ENCODE measurements at places on chromosomes 7 and 10. TPM values are rescaled to one million over a fixed set of nuclear protein-coding genes. Genes with fewer than 3 reads are reported as not detected.
A peak's percentile ranks its signal among the peaks of the same experiment; 100 is the strongest.

Gene CADPS2
- total RNA-seq: 7.5 TPM

Gene THNSL1
- 7.7 TPM for total RNA-seq

Gene NFE2L3
- 27.0 TPM for total RNA-seq

Gene CELF2
- 0.66 TPM for total RNA-seq

Gene CALML5
- total RNA-seq: not detected

DNA sequence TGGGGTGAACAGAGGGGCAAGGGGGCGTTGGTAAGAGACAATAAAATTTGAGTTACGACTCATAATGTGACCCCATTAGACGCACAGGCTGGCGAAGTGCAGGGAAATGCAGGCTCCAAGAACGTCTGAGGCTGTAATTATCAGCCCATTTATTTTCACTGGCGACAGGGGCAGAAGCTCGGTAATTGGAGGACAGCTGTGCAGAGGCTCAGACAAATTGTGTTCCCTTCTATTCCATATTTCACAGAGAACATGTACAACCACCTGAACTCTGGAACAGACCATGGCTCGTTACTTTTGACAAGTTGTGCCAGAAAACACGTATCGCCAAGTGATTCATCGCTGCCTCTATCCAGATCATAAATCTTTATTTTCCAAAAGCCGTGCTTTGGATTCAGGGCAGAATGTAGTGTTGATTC lies 137.3 kb upstream of the FRMD4A start:
- H3K27ac ChIP-seq: no peak overlapping the region
- DNase-seq: no peak
- no peak overlapping the region for H3K4me3 ChIP-seq

DNA sequence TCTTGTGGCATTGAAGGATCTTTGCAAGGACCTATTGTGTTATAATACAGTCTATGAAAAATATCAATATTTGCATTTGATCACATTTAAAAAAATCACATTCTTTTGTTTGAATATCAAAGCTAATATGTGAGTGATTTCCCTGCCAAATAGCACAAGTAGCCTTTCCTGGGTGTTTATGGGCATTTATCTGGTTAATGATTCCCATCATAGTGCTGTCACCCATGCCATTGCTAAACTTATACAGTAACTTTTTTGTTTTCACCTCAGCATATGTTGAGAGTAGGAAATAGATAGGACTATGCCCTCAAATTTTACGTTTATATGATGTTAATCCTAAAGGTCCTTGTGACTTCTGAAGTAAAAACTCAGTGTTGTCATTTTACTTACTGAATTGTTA lies 136.9 kb downstream of the CFTR start:
- H3K4me3 ChIP-seq: no peak overlapping the region
- H3K27me3 ChIP-seq: no peaks in the 10 kb centered on the region
- DNase-seq: no peak
- no peaks in the 10 kb centered on the region for H3K4me1 ChIP-seq
- H3K36me3 ChIP-seq: no peaks in the 10 kb centered on the region

- peaks cover 22% of the 10 kb centered on the region for H3K4me1 ChIP-seq
- no peak for DNase-seq
- no peak overlapping the region for H3K4me3 ChIP-seq
- H3K27me3 ChIP-seq: no peaks in the 10 kb centered on the region
These were observed 8.0 kb downstream of the SPOCK2 start for GRCh38 chr10:72080042-72080975.

- no peaks in the 10 kb centered on the region for H3K36me3 ChIP-seq
- DNase-seq: peak; percentile 50
- peaks cover 23% of the 10 kb centered on the region for H3K27me3 ChIP-seq
- no peak overlapping the region for H3K27ac ChIP-seq
These were observed 36.7 kb downstream of the ASNS start for GRCh38 chr7:97835296-97836138.

GRCh38 chr10:78523453-78523852 lies 489.8 kb downstream of the RPS24 start:
- H3K27ac ChIP-seq: no peak overlapping the region
- no peaks in the 10 kb centered on the region for H3K27me3 ChIP-seq
- DNase-seq: no peak
- H3K4me1 ChIP-seq: no peaks in the 10 kb centered on the region
- no peak overlapping the region for H3K4me3 ChIP-seq
- H3K36me3 ChIP-seq: no peaks in the 10 kb centered on the region

DNA sequence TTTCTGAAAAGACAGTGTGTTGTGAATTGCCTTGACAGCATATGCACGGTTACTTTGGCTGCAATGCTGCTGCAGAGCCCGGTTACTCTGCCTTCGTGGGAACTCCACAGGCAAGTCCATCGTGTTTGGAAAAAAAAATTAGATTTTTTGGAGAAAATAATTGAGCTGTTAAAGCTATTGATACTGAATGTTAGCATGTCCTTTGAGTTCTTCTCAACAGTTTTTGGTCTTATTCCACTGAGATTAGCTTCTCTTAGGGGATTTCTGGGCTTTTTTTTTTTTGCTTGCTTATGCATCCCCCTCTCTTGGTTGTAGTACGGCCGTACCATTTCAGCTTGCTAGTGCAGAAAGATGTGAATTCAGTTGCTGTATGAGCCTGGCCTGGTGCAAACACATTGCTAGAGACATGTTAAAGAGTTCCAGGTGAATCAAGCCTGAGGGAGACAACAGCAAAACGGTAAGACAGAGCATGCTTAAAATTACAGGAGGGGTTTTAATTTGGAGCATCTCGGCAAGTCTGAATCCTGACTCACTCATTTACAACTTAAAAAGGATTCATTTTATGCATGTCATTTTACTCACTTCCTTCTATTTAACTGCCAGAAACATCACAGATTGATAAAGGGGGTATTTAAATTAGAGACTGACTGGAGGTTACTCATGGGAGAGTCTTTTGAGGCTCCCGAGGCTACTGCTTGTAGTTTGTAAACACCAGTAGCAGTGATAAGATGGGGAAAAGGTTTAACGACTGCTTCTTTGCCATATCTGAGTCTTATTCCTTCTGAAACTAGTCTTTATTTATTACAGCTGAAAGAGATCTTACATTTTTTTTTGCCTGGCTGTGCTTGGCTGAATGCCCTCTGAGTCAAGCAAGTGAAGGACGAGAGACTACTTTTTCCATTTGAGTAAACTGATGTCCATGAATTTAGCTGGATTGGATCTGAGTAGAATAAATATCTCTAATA lies 113.7 kb downstream of the CDK14 start:
- H3K27me3 ChIP-seq: no peaks in the 10 kb centered on the region
- H3K4me1 ChIP-seq: no peaks in the 10 kb centered on the region
- no peaks in the 10 kb centered on the region for H3K36me3 ChIP-seq
- no peak overlapping the region for H3K4me3 ChIP-seq
- no peak overlapping the region for H3K27ac ChIP-seq
- no peak for DNase-seq

DNA sequence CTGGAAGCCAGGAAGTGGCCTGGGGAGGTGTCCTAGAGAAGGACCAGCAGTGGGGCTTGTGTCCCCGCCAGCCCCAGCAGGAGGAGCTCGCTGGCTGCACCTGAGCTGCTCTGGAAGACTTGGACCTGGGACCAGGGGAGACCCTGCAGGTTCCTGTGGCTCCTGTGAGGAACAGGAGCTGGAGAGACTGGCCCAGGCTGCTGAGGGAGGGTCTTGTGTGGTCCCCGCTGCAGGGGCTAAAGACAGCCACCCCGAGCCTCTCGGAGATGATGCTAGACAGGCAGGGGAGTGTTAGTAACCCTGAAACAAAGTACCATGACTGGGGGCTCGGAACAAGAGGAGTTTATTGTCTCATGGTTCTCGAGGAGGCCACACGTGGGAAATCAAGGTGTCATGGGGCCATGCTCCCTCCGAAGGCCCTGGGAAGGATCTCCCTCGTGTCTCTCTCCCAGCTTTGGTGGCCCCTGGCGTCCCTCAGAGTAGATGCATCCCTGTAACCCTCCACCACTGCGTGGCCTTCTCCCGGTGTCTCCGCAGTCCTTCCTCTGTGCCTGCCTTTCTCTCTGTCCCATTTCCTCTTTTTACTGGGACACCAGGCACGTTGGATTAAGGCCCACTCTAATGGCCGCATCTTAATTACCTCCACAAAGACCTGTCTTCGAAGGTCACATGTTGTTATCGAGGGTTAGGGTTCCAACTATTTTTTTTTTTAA lies 348.4 kb downstream of the GLRX3 start:
- H3K27ac ChIP-seq: no peak overlapping the region
- H3K27me3 ChIP-seq: no peaks in the 10 kb centered on the region
- H3K4me1 ChIP-seq: no peaks in the 10 kb centered on the region
- no peak overlapping the region for H3K4me3 ChIP-seq

GRCh38 chr7:47587351-47587750 lies 5.4 kb upstream of the TNS3 start:
- peaks cover 6% of the 10 kb centered on the region for H3K4me1 ChIP-seq
- no peak for DNase-seq
- no peak overlapping the region for H3K4me3 ChIP-seq
- H3K36me3 ChIP-seq: no peaks in the 10 kb centered on the region
- H3K27me3 ChIP-seq: no peaks in the 10 kb centered on the region

DNA sequence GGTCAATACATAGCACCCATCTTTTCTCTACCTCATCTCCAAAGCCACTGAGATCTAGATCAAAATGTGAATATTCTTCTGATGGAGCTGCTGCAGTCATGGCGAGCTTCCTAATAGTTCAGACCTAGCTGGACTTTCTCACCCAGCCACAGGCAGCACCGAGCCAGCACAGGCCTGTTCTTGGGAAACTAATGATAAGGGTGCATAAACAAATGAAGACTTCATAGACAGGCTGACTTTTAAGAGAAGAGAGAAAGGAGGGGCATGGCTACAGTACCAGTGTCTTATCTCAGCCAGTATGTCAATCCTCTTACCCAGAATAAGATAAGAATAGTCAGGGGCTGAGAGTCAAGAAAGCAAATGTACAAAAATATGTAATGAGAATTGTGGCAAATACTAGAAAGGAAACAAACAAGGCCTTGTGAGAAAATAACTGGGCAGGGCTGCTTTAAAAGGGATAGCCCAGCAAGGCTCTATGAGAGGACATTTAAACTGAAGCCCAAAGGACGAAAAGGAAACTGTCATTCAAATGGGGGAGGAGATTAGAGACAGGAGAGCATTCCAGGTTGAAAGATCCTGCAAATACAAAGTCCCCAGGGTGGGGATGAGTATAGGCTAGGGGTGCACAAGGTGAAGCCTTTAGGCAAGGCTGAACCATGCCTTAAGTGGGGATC lies 21.8 kb upstream of the CDK14 start:
- no peaks in the 10 kb centered on the region for H3K36me3 ChIP-seq
- no peak overlapping the region for H3K4me3 ChIP-seq
- DNase-seq: no peak
- H3K4me1 ChIP-seq: peaks cover 8% of the 10 kb centered on the region

DNA sequence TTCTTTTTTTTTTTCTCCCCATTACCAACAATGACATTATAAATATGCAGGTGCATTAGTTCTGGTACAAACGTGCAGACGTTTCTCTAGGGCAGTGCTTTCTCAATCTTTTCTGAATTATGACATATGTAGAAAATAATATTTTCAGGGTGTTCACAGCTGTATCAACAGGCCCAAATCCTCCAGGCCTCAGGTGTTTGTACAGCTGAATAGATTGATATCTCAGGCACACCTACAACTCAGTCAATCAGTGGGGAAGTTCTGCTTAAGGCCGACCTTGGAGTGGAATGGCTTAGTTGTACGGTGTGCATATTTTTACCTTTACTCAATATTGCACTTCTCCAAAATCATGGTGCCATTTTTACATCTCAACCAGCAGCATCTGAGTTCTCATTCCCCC lies 71.6 kb downstream of the CACNB2 start:
- H3K27me3 ChIP-seq: no peaks in the 10 kb centered on the region
- H3K27ac ChIP-seq: no peak overlapping the region
- DNase-seq: no peak
- no peaks in the 10 kb centered on the region for H3K4me1 ChIP-seq

DNA sequence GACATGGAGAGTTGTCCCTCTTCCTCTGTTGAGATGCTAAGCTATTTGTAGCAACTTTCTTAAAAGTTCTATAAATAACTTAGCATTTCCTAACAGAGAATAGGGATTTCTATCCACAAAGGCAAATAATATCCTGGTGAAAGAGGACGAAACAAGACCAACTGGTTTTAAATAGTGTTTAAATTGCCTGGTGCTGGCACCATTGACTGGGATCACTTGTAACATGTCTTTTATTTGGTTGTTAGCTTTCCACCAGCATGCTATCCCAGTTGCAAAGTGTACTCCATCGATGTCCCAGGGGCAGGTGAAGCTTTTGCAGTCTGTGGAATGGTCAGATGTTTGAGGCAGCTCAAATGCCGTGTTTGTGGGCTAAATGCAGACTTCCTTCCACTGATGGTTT lies 3.7 kb downstream of the SUFU start:
- no peaks in the 10 kb centered on the region for H3K27me3 ChIP-seq
- no peak overlapping the region for H3K4me3 ChIP-seq
- no peak overlapping the region for H3K27ac ChIP-seq
- H3K36me3 ChIP-seq: peaks cover 24% of the 10 kb centered on the region

GRCh38 chr10:17993361-17993760 lies 41.6 kb downstream of the SLC39A12 start:
- H3K36me3 ChIP-seq: no peaks in the 10 kb centered on the region
- DNase-seq: no peak
- no peak overlapping the region for H3K27ac ChIP-seq
- no peaks in the 10 kb centered on the region for H3K27me3 ChIP-seq

DNA sequence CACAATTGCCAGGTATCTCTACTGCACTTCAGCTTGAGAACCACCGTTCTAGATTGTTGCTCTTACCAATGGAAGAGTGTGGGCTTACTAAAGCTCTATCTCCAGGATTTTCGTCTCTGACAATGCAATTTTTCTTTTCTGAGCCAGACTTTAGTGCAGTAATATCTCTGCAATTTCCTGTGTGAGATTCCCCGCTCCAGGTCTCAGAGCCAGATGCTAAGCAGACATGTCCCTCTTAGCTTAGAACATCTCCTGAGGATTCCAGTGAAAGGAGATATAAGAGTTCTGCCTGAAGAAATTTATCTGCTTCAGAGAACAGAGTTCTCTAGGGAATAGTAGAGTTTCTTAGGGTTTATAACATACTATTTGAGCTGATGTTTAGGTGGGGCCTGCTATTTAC lies 82.0 kb downstream of the SND1 start:
- H3K4me1 ChIP-seq: no peaks in the 10 kb centered on the region
- no peaks in the 10 kb centered on the region for H3K27me3 ChIP-seq
- DNase-seq: no peak
- H3K36me3 ChIP-seq: no peaks in the 10 kb centered on the region
- H3K4me3 ChIP-seq: no peak overlapping the region

DNA sequence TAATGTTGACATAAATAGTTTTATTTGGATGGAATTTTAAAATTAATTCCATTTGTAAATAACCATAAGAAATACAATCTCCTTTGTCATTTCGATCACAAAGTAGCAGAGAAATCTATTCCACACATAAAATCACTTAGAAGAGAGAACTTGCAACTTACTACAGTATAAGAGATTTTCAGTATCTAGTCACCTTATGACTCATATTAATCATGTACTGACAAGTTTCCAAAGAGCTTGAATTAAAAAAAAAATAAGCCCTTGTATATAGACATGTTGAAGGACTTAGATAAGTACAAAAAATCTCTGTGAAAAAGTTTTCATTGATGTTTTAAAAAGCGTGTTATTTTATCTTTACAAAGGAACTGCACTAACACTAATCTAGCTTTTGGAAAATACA lies 207.1 kb upstream of the ETV1 start:
- DNase-seq: no peak
- H3K27ac ChIP-seq: no peak overlapping the region
- H3K4me3 ChIP-seq: no peak overlapping the region
- no peaks in the 10 kb centered on the region for H3K36me3 ChIP-seq
